Hippocampal formation (tissue), 2 donors: ENCODE measurements at places on chromosomes 5 and 9.

DNA sequence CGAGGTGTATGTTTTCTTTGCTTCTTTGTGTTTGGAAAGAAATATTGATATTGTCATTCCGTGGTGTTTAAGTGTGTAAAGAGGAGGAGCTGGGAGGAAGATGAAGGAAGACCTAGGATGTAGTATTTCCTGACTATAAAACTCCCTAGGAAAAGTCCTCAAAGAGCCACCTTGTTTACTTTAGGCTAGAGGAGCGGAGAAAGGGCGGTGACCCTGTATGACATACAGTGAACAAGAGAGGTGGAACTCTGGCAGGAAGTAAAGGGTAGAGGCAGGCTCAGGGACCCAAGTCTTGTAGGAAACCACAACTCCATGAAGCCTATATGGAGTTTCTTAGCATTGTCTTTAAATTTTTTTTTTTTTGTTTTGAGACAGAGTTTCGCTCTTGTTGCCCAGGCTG is 303.9 kb downstream of the DOCK8 start:
- no peak for DNase-seq

DNA sequence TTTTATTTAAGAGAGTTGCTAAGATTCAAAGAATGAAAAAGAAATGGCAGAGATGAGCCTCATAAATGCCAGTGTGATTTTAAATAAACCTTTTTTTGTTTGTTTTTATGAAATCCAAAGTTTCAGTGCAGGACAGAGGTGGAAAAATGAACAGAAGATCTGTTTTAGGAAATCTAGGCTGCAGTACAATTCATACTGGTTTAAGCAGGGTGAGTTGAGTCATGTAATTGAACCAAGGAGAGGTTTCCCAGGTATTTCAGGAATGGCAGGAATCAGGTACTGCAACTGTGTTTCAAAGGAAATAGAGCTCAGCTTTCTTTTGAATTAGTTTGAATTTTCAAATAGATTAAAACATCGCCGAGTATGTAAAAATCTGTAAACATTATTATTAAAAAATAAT is 3.0 kb upstream of the ANKRD31 start:
- DNase-seq, result no peak

DNA sequence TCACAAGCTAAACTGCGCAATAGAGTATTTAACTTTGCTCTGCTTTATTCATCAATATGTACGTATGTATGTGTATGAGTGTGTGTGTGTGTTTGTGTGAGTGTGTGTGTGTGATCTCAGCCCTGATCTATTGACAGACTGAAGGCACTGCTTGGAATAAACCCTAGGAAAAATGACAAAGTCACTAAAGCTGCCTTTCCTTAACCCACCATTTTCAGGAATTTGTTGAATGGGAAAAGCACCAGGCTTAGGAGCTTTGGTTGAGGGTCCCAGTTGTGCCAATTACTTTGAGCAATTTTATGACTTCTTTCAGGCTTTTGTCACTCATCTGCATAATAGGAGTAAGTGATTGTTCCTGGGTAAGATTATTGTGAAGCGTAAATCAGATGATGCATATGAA is 108.6 kb upstream of the TLR4 start:
- no peak for DNase-seq

GRCh38 chr9:89011683-89012082 is 20.4 kb downstream of the S1PR3 start:
- no peak for DNase-seq

- DNase-seq, result no peak
Measured at GRCh38 chr5:117657541-117657940, 1082.9 kb upstream of the SEMA6A start.

GRCh38 chr5:138615461-138615860 is 40.3 kb upstream of the HSPA9 start:
- no peak for DNase-seq

GRCh38 chr9:127783111-127784008 is 2.5 kb upstream of the CDK9 start:
- DNase-seq, result no peak

- peak; percentile 75 for DNase-seq
Measured at GRCh38 chr5:141846031-141846430, 32.2 kb downstream of the PCDH1 start.

DNA sequence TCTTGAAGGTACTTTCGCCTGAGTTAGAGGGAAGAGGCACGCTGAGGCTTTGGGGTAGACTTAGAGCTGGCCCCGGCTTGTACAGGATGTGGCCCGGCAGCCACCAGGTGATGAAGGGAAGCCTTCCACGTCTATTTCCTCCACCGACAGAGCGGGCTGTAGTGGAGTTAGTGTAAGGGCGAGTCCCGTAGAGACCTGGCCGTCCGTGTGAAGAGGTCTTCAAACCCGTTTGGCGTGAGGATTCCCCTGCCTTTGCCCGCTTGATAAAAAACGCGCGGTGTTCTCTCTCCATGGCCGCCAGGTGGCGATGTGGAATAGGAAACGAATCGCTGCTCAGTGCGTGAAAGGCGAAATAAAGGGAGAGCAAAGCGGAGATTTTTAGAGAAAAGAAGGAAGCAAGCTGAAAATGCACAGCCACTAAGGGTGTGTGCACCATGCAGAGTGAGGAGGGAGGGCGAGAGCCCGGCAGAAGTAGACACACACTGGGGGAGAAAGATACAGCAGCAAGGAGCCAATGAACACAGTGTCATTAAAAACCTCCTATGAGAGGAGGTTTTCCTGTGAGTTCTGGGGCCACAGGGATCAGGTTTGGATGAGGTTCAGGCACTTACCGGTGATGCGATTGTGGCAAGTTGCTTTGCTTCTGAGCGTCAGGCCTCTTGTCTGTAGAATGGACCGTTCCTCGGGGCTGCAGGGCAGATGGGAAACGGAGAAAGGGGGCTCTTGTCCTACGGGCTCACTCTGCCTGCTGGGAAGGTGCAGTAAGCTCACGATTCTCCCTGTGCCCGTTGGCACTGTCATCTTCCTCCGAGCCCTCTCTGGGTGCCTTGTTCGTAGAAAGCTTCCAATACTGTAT is 34.2 kb downstream of the STC2 start:
- DNase-seq, result peak; percentile 68

DNA sequence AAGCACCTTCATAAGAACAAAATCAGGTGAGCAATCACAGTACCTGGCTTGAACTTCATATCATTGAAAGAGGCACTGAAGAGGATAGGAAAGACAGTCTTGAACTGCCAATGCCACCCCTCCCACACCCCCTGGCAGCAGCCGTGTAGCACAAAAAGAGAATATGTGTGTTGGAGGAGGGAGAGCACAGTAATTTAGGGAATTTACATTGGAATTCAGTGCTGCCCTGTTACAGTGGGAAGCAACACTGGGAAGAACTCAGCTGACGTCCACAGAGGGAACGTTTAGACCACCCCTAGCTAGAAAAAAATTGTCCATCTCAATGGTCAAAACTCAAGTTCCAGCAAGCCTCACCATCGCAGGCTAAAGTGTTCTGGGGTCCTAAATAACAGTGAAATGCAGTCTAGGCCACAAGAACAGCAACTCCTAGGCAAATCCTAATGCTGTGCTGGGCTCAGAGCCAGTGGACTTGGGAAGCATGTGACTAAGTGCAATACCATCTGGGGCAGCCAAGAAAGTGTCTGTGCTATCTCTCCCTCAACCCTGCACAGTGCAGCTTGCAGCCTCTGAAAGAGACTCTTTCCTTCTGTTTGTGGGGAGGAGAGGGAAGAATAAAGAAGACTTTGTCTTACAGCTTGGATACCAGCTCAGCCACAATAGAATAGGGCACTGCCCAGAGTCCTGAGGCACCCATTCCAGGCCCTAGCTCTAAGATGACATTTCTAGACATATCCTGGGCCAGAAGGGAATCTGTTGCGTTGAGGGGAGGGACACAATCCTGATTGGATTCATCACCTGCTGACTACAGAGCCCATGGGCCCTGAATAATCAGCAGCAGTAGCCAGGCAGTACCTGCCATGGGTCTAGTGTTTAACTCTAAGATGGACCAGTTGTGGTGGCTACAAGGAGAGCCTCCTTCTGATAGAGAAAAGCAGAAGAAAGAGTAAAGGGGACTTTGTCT is 62.1 kb upstream of the VLDLR start:
- DNase-seq, result peak; percentile 53

DNA sequence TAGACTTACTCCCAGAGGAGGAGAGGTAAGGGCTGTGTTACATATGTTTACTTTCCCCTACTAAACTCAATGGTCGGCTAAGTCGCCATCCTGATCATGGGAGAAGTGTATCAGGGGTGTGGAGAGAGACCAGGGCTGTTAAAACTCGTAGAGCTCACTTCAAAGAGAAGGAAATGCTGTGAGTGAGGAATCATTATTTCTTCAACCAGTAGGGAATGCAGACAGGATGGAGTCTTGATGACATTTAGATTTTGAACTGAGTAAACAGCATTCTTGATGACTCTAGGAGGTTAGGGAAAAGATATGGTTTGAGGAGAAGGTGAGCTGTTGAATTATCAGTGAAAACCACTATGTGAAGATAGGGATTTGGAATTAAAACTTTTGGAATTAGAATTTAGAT is 17.3 kb downstream of the RECK start:
- no peak for DNase-seq

- no peak for DNase-seq
Measured at GRCh38 chr5:53035868-53036381, 46.8 kb downstream of the ITGA2 start.

GRCh38 chr5:150377964-150378694 is 20.6 kb downstream of the TCOF1 start:
- no peak for DNase-seq

DNA sequence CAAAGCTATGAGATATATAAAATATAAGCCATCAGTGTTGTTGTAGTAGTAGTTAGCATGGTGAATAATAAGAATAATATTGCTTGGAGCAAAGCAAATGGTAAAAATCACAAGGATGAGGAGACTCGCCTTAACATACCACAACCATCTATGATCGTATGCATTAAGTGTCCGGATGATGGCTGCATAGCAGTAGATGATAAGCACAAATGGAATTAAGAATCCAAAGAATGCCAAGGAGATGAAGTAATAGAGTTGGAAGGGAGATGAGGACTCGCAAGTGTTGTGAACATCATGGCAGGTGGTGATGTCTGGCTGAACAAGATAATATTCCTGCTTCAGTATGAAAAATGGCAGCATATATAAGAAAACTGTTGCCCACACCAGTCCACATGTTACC is 5.5 kb downstream of the F2RL2 start:
- no peak for DNase-seq

DNA sequence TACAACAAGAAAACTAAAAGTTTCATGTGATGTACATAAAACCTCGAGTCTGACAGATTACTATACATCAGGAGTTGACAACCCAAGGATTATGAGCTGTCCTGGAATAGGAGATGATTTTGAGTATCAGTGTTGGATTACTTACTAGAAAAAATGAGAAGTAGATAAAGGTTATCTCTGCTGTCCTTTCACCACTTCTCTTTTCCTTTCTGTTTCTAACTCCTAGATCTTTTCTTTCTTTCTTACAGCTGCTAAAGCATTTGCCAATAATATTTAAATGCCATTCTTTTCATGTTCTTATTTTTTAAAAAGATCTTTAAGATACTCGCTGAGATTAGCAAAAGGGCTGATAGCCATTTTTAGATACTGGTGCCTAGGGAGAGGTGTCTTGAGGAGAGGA is 14.8 kb downstream of the RBM27 start:
- DNase-seq, result no peak

DNA sequence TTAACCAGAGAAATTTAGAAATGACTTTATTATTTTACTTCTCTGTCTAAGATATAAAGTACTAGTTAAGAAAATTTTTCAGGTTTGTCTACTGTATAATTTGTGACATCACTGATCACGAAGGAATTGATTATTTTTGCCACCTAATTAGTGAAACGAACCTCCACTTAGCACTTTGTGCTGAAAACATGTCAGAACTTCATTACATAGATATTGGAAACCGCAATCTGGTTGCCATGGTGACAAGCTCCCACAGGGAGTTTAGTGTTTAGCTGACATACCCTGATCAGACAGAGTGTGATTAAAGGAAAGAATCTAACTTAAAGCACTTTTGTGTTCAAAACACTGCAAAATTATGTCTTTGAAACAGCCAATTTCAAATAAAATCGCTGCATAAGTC is 668.4 kb upstream of the CCNG1 start:
- no peak for DNase-seq

GRCh38 chr9:126618190-126618584 is 4.5 kb downstream of the LMX1B start:
- DNase-seq, result no peak

DNA sequence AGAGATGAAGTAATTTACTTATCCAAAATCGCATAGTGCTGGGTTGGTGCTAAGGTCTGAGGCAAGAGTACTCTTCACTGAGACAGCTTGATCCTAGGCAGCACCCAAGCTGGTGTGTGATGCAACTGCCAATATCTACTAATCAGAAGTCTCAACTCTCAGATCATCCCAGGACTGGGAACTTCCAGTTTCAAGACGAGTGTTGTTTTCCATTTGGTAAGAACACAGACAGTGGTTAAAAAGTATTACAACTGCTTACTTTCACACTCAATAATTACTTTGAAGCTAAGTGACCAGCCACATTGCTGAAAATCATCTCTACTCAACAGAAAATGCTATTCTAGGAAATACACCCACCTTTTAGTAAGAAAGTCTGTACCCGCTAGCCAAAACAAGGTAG is 45.3 kb downstream of the FBXW11 start:
- no peak for DNase-seq

DNA sequence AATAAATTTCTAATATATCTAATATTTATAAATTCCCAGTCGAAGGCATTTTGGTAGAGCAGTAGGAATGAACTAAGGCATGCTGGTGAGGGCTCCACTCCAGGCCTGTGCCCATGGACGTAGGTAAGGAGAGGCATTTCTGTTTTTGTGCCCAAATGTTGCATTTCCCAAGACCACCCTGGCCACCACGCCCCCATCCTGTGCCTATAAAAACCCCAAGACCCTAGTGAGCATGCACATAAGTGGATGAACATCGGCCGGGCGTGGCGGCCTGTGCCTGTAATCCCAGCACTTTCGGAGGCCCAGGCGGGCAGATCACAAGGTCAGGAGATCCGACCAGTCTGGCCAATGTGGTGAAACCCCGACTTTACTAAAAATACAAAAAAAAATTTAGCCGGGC is 10.1 kb upstream of the MTMR12 start:
- DNase-seq, result no peak
